NCI-H446 treated with DMSO at 0.1 percent for 48 hours (cell line): ENCODE measurements at places on chromosomes 16 and 17.

DNA sequence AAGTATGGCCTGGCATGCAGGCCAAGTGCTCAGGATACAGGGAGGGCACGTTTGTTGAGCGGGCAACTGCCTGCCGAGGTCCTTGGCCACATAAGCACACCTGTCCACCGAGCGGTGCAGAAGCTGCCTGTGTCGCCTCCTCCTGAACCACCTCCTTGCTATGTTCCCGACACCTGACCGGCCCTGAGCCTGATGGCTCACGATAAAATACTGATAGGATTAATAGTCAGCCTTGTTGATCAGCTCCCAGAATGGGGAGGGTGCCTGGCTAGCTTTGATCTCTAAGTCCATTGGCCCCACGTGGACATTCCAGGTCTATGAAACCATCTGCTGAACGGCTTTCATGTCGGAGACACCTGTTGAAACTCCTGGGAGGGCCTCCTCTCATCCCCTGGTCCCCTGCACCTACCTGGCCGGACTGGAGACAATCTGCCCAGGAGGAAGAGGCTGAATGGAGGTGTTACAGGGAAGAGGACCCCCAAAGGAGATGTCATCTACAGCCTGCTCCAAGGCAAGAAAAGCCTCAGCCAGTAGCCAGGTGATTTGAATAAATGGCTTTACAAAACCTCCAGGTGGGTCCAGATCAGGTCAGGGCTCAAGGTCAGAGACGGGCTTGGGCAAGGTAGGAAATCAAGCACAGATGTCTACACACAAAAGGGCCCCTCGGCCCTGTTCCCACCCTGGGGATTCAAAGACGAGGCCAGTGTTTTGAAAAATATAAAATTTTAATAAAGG is 33.4 kb downstream of the AXIN2 start:
- no peak for DNase-seq

GRCh38 chr16:13231365-13231764 is 330.0 kb downstream of the SHISA9 start:
- DNase-seq: no peak

DNA sequence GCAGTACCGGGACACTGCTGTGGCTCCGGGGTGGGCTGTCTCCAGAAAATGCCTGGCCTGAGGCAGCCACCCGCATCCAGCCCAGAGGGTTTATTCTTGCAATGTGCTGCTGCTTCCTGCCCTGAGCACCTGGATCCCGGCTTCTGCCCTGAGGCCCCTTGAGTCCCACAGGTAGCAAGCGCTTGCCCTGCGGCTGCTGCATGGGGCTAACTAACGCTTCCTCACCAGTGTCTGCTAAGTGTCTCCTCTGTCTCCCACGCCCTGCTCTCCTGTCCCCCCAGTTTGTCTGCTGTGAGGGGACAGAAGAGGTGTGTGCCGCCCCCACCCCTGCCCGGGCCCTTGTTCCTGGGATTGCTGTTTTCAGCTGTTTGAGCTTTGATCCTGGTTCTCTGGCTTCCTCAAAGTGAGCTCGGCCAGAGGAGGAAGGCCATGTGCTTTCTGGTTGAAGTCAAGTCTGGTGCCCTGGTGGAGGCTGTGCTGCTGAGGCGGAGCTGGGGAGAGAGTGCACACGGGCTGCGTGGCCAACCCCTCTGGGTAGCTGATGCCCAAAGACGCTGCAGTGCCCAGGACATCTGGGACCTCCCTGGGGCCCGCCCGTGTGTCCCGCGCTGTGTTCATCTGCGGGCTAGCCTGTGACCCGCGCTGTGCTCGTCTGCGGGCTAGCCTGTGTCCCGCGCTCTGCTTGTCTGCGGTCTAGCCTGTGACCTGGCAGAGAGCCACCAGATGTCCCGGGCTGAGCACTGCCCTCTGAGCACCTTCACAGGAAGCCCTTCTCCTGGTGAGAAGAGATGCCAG is 12.9 kb downstream of the STH start:
- no peak for DNase-seq

- no peak for DNase-seq
These were observed 9.2 kb upstream of the GGT6 start for GRCh38 chr17:4569591-4569990.

- DNase-seq: no peak
These were observed 3.4 kb downstream of the FAM222B start for GRCh38 chr17:28839221-28839620.

GRCh38 chr17:57913575-57914272 is 41.5 kb downstream of the CUEDC1 start:
- DNase-seq: no peak

GRCh38 chr16:84924331-84925091 is 86.8 kb downstream of the ZDHHC7 start:
- no peak for DNase-seq

DNA sequence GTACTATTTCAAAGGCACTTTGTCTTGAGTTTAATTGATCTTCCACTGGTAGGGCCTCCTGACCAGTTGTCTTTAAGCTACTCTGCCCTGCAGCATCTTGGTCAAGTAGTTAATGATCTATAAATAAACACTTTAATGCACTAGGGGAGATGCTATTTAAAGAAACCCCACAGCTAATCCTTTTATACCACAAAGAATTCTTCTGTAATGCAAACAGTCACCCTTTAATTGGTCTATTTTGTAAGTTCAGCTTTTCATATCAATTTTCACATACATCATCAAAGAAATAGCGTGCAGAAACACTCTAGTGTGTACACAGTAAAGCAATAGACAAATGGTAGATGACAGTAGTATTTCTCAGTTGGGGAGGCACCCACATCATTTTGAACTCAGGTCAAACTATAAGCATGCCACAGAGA is 70.3 kb downstream of the PMP22 start:
- DNase-seq: no peak

GRCh38 chr16:85753559-85753958 is 2.7 kb upstream of the C16orf74 start:
- DNase-seq: no peak

- DNase-seq: no peak
These were observed 14.2 kb upstream of the CRK start for GRCh38 chr17:1470071-1470754.

DNA sequence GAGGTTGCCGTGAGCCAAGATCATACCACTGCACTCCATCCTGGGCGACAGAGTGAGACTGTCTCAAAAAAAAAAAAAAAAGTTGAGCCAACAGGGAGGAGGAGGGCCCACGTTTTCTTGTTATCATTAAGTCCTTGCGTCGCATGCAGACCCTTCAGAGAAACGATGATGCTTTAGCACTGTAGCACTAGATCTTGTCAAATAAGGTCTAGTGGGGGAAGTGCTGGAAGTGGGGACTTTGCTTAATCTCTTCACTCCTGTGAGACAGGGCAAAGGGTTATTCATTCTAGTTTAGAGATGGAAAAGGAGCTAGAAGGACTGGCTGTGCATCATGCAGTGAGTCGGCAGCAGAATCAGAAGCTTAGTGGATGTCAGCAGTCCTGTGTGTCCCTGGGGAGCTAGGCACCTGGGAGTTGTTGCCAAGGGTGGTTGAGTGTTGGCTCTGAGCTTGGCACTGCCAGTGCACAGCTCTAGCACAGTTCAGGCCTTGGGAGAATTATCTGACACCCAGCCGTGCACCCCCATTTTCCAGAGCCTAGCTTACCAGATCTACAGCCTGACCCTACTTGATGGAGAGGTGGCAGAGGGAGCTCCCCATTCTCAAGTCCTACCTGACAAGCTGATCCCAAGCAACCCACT is 33.4 kb upstream of the TBX2 start:
- no peak for DNase-seq

- DNase-seq: no peak
These were observed 651.8 kb downstream of the CDH11 start for GRCh38 chr16:64469906-64470702.

DNA sequence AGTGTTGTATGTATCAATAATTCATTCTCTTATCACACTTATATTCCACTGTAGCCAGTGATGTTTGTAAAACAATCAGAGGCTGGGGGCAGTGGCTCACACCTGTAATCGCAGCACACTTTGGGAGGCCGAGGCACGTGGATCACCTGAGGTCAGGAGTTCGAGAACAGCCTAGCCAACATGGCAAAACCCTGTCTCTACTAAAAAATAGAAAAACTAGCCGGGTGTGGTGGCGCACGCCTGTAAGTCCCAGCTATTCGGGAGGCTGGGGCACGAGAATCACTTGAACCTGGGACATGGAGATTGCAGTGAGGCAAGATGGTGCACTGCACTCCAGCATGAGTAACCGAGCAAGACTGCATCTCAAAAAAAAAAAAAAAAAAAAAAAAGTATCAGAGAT is 217.0 kb downstream of the CPPED1 start:
- no peak for DNase-seq

DNA sequence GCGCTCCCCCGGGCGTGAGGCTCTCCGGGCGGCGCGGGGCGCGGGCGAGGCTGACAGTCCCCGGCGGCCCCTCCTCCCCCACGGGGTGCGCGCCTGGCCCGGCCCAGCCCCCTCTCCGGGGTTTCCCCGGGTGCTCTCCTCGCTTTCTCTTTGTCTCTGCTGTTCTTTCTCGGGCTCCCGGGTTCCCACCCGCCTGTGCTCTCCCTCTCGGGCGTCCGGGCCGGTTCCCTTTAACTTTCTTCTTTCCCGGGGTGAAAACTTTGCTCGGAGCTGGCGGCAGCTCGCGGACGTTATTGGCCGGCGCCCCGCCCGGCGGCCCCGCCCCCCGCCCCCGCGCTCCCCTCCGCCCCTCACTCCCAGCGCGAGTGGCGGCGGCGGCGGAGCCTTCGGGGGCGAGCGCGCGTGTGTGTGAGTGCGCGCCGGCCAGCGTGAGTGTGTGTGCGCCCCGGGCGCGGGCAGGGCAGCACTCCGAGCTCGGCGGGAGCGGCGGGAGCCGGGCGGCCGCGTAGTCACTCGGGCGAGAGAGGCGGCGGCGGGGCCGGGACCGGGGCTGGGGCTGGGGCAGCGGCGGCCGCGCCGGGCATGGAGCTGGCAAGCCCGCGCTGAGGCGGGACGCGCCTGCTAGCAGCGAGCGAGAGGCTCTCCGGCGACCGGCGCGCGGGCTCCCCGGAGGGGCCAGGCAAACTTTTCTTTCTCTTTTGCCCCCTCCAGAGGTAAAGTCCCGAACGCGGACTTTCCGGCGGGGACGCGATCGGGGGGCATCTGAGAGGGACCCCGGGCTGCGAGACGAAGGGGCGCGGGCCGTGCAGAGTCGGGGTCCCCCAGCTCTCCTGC is at the start of gene NTN1:
Gene NTN1 (plus strand): TSS at position 353 of the 834 bp plus-strand sequence. CDS start 864 bp downstream, outside the sequence.
- no peak for DNase-seq

GRCh38 chr16:88810166-88810911 is 1.4 kb downstream of the APRT start:
- DNase-seq: no peak

- DNase-seq: no peak
These were observed 67.7 kb downstream of the NDEL1 start for GRCh38 chr17:8503368-8503767.

DNA sequence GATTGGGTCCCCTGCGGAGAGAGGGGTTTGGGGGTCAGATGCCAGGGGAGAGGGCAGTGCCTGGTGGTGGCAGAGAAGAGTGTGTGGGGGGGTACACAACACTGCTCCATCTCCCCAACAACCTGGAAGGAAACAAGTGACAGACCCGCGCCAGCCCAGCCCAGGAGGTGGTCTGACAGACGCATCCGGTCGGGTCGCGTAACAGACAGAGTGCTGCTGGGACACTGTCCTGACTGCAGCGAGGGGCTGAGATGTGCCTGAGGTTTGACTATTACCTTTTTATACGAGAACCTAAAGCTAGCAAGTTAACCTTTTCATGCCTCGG is 16.2 kb downstream of the UNC13D start:
- no peak for DNase-seq

DNA sequence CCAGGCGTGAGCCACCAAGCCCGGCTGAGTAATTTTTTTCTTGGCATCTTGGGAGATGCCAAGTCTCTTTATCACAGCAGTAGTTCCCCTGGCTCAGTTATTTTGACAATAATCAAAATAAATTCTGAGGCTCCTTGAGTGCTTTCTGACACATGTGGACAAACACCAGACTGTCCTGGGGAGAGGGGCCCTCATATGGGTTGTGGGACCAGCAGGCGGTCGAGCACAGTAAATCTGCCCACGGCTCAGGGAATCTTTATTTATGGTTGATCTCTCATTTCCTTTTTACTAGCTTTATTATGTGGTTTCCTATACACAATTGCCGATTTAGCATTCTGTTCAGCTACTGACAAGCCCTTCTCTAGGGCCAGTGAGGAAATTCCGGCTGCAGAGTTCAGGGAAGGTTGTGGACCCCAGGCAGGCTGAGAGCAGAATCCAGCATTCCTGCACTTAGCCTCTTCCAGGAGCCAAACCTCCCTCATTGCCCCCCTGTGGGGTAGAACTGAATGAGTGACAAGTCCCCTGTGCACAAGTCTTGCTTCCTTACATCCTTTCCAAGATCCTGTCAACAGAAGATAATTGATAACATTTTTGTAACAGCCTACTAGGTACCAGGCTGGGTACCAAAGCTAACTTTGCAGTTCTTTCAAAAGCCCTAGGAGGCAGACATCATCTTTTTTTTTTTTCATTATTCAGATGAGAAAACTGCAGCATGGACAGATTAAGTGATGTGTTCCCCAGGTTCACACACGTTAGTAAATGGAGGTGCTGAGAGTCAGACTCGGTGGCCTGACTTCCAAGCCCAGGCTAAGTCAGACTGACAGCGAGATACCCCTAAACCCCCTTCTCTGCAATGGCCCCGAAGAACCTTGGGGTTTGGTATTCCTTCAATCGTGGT is 40.2 kb downstream of the HS3ST3B1 start:
- no peak for DNase-seq

DNA sequence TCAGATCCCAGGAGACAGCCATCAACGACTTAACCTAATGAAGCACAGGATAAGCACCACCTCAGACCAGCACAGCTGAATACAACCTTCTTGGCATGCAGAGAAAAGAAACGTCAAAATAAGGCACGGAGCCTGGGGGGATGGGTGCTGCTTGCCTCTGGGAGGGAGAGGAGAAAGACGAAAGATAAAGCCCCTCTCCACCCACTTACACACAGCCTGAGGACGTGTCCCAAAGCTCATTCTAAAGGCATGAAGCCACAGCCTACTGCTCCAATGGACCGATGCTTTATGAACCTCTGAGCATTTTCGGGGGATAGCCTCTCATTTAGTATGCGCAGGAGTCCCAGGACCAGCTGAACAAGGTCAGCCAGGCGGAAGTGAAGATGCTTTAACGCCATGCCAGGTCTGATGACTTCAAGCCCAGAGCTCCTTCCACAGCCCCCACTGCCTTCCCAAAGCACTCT is 31.1 kb downstream of the ST3GAL2 start:
- no peak for DNase-seq

- DNase-seq: no peak
These were observed 124.7 kb downstream of the BCAS3 start for GRCh38 chr17:60802377-60802776.

- no peak for DNase-seq
These were observed 4.9 kb downstream of the TMEM92 start for GRCh38 chr17:50279181-50279526.

- DNase-seq: no peak
These were observed 4.0 kb upstream of the MEAK7 start for GRCh38 chr16:84508502-84508901.
